Stimulated activated CD4-positive, alpha-beta T cell treated with anti-CD3 and anti-CD28 coated beads, Interleukin-4, amount 100 ng/mL, for 24 hours (primary cell): ENCODE measurements at places on chromosomes 12 and 14.

DNA sequence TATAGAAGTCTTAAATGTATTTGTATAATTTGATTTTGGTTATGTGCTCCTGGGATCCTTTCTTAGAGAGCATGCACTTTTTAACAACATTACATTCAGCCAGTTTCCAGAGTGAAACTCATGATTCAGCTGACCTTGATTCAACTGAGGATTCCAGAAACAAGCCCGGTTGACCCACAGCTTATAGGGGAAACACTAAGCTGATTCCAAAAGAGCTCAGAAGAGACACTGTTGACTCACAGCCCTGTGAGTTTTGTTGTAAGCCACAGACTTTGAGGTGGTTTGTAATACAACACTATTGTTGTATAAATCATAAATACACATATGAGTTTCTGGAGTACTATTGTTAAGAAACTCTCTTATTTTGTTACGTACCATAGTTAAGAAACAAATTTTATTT lies 133.8 kb upstream of the MGAT4C start:
- no peak for DNase-seq

DNA sequence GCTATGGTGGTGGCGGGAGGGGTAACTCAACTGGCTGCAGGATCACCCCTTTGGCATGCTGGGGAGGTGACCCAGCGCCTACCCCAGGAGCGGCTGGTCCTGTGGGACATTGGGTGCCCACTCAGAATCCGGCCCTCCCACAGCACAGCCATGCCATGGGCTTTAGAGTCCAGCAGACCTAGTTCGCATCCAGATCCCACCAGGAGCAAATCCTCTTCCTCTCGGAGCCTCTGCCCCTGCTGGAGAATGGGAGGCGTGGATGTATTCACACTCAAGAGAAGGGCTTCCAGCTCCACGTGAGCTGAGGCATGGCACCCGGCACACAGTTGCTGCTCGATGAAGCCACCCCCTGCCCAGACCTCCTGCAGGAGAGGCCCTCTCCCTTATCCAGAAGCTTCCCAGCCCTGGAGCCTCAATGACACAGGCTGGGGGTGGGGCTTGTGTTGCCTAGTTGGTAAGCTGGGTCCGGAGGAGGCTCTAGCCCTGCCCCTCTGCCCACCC lies 17.7 kb downstream of the FAM222A start:
- no peak for DNase-seq

GRCh38 chr12:56257491-56258067 lies 605 bp downstream of the ANKRD52 start:
- no peak for DNase-seq

DNA sequence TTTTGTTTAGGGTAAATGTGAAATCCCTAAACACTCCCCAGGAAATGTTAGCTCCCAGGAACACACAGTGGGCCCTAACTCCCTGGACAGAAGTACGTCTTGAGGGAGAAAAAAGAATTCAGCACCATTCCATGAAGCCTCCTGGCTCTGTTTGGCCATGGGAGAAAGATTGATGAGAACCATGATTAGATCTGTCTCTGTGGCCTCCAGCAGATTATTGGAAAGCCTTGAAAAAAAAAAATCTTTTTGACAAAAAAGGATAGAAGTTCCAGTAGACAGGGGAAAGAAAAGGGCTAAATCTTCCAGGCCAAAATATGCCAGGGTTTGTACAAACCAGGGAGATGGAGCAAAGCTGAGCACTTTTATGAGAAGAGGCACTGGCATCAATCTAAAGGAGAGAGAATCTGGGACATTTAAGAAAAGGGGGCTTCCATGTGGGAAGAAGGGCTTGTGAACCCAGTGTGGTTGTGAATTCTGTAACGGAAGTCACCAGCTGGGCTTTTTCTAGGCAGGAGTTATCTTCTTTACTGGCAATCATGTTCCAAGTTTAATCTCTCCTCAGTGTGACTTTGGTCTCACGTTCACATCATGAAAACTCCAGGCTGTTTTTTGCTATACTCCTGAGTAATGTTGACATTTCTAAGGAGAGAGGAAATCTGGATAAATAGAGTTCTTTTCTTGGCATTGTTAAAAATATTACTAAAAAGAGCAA lies 426.7 kb downstream of the RAD51B start:
- DNase-seq, result no peak

GRCh38 chr12:120125792-120126634 lies 9.5 kb upstream of the RAB35 start:
- peak; percentile 31 for DNase-seq
